ENCODE measurements at places on chromosomes 12 and 14.
A peak's percentile ranks its signal among the peaks of the same experiment; 100 is the strongest.

DNA sequence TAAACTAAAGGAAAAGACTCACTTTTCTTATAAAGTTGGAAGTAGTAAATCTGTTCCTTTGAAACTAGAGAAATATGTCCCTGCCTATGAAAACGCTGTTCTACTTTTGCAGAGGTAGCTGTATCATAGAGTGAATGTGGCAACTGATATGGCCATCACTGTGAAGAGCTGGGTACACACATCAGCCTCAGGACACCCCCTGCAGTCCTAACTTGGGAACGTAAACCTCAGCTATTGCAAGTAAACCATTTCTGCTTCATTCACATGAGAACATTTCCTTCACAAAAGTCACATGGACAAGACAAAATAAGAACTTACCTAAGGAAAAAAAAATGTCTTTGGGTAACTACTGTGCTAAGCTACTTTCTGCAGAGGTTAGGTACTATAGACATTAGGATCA lies 233.3 kb upstream of the PPFIA2 start:
- DNase-seq: peak; percentile 25

- no peak for DNase-seq
Observed at GRCh38 chr14:62126879-62127478, 364.8 kb downstream of the SNAPC1 start.

DNA sequence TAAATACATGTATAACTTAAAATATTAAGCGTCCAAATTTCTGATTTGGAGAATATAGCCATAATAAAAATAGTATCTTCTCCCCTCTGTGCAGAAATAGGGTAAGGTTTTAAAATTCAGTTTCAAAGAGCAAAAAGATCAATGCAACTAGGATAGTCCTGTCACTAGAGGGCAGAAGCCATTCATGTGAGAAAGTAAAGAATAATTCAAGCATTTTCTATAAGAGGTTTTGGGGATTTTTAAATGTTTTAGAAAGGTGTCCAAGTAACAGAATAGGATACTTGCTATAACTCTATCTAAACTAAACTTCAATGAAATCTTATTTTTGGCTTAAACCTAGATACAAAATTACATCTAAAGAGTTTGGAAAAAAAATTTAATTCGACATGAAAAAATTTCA lies 50.3 kb downstream of the ADAMTS20 start:
- no peak for DNase-seq

DNA sequence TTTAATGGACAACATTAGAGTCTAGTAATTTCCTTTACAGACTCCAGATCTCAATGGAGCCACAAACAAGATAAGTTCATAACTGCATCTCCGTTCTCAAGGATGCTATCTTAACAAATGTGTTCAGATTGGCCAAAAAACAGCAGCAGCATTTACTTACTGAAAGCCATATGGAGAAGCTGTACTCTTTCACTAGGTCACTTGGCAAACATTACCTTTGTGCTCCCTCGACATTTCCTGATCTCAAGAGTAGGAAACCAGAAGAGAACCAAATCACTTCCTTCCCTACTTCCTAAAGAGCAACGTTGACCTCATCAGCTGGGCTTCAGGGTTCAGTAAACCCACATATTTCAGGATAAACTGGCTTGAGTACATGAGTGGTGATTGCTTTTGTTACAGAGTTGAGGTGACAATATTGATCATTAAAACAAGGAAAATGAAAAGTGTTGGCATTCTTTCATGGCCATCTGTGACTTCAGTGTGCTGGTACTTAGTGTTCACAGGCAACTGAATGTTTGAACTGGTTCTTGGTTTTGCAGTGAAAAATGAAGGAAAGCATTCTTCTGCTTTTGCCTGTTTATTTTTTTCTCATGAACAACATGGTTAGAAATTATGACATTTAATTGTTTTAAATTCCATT lies 449.6 kb downstream of the TMEM117 start:
- DNase-seq: no peak

DNA sequence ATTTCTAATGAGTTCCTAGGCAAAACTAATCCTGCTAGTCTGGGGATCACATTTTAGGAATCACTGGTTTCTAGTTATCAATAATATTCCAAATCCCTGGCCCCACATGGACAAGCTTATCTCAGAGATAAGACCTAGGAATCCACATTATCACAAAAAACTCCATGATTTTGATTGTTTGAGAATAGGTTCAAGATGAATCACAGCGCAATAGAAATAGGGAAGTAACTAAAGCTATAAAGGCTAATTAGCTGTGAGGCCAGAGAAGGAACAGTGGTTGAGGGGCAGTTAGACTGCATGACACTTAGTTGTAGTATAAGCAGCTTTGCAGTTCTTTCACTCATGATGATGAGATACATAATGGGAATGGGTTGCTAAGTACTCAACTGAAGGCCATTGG lies 13.1 kb upstream of the ATP5F1B start:
- no peak for DNase-seq

- no peak for DNase-seq
Observed at GRCh38 chr12:118541934-118542333, 165.6 kb downstream of the SUDS3 start.

- DNase-seq: no peak
Observed at GRCh38 chr12:65293735-65294134, 15.3 kb downstream of the MSRB3 start.

- no peak for DNase-seq
Observed at GRCh38 chr14:74514471-74514941, 20.9 kb downstream of the ISCA2 start.

- DNase-seq: no peak
Observed at GRCh38 chr14:36052681-36053080, 123.8 kb downstream of the PTCSC3 start.

DNA sequence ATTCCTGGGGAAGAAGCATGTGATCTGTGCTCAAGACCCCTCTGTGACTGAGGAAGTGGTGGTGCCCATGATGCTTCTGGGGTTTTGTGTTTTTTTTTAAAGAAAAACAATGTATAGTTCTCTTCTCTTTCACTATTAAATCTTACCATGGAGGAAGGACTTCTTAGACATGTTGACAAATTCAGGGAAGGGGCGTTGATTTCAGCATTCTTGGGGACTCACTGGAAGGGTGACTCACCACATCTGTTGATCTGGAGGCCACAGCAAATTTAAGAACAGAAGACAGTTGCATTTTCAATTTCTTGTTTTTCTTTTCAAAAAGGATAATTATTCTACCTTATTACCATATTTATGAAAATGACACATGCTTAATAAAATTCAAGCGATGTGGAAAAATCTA lies 152.9 kb upstream of the RTL1 start:
- DNase-seq: no peak

DNA sequence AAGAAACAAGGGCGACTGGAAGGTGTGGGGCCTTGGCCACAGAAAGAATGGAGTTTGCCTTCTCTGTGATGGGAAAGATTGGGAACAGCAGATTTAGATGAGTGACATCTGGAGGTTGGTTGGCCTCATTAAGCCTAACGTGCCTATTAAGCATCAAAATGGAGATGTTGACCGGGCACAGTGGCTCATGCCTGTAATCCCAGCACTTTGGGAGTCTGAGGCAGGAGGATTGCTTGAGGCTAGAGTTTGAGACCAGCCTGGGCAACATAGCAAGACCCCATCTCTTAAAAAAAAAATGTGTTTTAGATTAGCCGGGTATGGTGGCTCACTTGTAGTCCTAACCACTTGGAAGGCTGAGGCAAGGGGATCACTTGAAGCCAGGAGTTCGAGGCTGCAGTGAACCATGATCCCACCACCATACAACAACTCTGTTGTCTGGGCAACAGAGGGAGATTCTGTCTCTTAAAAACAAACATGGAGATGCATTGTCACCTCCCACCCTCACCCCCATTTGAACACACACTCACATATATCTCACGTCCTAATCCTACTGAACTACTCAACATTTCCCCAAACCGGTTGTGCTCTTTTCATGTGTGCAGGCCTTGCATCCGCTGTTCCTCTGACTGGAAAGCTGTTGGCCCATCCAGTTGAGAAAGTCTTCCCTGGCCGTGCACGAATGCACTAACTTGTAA lies 172.1 kb downstream of the ETV6 start:
- no peak for DNase-seq

DNA sequence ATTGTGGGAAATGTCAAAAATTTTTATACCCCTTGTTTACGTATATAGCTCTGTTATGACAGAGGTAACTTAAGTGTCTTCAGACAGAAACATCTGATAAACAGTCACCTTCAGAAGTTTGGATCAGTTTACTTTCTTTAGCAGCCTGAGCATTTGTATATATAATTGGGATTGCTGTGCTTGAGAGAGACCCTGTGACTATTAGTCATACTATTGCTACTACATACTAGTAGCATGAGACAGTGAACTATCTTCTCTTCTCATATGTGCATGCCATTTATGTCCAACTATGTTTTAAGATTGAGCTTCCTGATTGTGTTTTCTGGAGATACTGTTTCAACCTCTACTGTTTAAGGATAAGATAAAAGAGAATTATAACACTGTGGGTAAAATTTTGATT lies 101.5 kb downstream of the PDE6H start:
- DNase-seq: no peak

DNA sequence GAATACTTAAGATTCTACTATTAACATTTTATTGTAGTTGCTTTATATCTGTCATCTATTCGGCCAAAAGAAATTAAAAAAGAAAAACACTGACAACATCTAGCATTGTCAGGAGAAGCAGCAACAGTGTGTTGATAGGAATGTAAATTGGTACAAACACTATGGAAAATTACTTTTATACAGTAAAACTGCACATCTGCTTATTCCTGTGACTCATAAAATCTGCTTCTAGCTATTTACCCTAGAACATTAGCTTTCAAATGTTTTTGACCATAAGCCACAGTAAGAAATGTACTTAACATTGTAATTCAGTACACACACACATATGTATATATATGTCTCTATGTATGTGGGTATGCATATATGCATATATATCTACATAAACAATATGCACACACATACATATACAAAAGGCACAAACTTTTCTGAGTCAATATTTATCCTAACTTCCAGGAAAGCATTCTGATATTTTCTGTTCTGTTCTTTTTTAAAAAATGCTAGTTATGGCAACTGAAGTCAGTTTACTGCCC lies 278.9 kb upstream of the GARIN2 start:
- no peak for DNase-seq

DNA sequence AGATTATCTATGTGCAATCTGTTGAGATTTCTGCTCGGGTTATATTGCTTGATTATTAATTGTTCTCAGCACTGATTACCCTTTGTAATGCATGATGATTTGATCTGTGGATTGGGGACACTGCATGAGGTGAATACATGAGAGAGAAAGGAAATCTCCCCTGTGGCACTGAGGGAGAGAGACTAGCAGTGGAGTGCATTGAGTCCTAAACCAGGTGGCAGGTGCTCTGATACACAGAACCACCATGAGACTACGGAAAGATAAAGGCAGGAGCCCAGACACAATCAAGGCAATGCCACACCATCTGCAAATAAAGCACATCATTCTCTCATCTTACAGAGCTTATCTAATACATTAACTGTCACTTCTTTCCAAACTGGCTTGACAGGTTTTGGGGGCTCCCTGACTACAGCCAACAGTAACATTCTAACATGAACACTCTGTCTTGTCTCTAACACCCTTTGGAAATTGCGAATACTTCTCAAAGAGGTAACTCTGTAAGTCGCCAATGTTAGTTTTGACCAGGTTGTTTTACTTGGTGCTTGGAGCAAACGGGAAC lies 37.6 kb upstream of the TSPAN8 start:
- no peak for DNase-seq

GRCh38 chr14:96252323-96252998 lies 3.5 kb upstream of the BDKRB1 start:
- no peak for DNase-seq

DNA sequence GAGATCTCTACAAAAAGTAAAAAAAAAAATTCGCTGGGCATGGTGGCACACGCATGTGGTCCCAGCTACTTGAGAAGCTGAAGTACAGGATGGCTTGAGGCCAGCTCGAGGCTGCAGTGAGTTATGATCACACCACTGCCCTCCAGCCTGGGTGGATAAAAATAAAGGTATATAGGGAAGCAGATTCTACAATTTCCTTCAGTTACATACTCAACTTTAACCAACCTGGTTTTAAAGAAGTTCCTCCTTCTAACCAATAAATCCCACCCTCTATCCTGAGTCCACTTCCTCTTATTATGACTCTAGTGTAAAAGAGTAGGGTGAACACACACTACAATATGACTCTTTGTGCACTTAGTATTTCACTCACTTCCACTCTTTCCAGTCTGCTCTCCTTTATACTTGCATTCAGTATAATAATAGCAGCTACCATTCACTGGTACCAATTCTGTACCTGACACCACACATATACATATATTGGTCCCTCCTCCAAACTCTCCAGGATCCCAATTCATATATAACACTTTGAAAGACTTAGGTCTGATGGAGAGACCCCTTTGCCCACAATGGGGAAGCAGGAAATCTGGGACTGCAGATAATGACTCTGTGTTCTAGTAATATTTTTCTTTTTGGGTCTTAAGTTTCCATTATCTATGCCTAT lies 2.3 kb downstream of the ARF3 start:
- DNase-seq: no peak

- DNase-seq: no peak
Observed at GRCh38 chr12:10740182-10740581, 17.1 kb upstream of the YBX3 start.

GRCh38 chr12:46459111-46459510 lies 86.5 kb upstream of the SLC38A2 start:
- DNase-seq: no peak
